Endothelial cell (in vitro differentiated cells): ENCODE measurements at places on chromosomes 5 and 9. TPM values are rescaled to one million over a fixed set of nuclear protein-coding genes. Genes with fewer than 3 reads are reported as not detected.

The CAPSL gene
- not detected for total RNA-seq

The C9 gene
- not detected for total RNA-seq

The SUSD3 gene
- total RNA-seq: 1.2 TPM

The FBP2 gene
- total RNA-seq: 0.28 TPM

DNA sequence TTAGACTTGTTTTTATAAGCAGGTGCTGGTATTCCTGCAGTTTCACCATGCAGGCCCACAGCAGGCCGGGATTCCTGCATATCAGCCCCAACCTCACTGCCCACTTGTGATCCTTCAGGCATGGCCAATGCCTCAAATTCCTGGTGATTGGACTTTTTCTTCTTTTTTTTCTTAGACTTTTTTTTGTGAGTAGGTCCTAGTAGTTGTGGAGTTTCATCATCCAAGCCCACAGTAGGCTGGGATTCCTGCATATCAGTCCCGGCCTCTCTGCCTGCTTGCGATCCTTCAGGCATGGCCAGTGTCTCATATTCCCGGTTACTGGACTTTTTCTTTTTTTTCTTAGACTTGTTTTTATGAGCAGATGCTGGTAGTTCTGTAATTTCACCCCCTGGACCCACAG lies 4.8 kb downstream of the TTF1 start:
- DNase-seq: no peak

DNA sequence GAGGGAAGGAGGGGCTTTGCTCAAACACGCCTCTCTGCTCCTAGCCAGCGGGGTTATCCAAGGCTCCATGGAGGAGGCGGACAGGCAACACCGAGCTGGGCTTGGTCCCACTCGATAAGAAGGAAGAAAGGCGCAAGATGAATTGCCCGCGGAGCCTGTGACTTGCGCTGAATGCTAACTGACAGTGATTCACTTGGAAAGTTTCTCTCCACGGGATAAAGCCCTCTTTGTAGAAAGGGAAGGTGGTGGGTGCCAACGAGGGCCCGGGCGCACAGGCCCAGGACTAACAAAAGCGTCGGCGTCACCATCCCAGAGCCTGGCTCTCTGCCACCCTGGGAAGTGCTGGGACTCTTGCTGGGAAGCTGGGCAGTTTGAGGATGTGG lies 76.0 kb downstream of the VAV2 start:
- no peak for DNase-seq

- DNase-seq: no peak
Measured at GRCh38 chr5:6193310-6193709, 185.0 kb downstream of the MED10 start.

GRCh38 chr5:173196133-173196952 lies 38.7 kb downstream of the NKX2-5 start:
- no peak for DNase-seq

- no peak for DNase-seq
Measured at GRCh38 chr9:68949271-68950000, 64.5 kb downstream of the PRKACG start.

GRCh38 chr5:176461349-176461748 lies 13.2 kb downstream of the FAF2 start:
- no peak for DNase-seq
